Left ventricle myocardium superior (tissue), 1 donor: ENCODE measurements at places on chromosomes 2 and 18. TPM values are rescaled to one million over a fixed set of nuclear protein-coding genes. Genes with fewer than 3 reads are reported as not detected.

GPR155 gene
- total RNA-seq: 16.6 TPM

VIT gene
- 13.3 TPM for total RNA-seq

ARHGEF4 gene
- 3.8 TPM for total RNA-seq

ACTG2 gene
- 0.32 TPM for total RNA-seq

IL18R1 gene
- 1.3 TPM for total RNA-seq

MBP gene
- 32.7 TPM for total RNA-seq

MYL12A gene
- 1,328 TPM for total RNA-seq

B4GALT6 gene
- total RNA-seq: 11.9 TPM

RAB31 gene
- 7.6 TPM for total RNA-seq

LYG2 gene
- total RNA-seq: not detected

FER1L5 gene
- total RNA-seq: not detected

RAMP1 gene
- total RNA-seq: 151 TPM

DAW1 gene
- total RNA-seq: not detected
